ENCODE measurements at places on chromosomes 11 and 22.

DNA sequence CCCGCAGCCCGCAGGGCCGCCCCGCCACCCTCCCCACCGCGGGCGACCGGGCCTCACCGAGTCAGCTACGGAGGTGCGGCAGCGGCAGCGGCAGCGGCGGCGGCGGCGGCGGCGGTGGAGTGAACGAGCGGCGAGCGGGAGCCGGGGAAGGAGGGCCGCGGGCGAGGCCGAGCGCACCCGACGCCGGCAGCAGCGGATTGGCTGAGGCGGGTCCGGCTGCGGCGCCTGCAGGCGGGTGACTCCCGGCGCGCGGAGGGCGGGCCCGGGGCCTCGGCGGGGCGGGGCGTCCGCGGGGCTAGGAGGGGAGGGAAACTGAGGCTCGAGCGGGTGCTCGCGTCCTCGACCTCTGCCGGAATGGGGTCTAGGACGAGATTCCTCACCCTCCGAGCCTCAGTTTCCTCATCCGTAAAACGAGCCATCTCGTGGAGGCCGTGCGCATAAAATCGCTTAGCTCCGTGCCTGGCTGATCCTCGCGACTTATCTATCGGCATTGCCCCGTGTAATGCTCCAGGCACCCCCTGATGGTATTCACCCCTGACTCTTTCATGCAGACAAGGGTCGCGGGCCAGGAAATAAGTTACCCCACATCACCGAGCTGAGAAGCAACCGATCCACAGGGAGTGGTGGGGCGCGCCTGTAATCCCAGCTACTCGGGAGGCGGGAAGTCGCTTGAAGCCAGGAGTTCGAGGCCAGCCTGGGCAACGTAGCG is at the start of gene CPT1A:
TSS of gene CPT1A (minus strand) at position 199 of the 709 bp plus-strand sequence. CDS start 26,442 bp downstream, outside the sequence.
- no peak for DNase-seq

- no peak for DNase-seq
These were observed 670 bp downstream of the MAPK8IP1 start for GRCh38 chr11:45885921-45886721.

DNA sequence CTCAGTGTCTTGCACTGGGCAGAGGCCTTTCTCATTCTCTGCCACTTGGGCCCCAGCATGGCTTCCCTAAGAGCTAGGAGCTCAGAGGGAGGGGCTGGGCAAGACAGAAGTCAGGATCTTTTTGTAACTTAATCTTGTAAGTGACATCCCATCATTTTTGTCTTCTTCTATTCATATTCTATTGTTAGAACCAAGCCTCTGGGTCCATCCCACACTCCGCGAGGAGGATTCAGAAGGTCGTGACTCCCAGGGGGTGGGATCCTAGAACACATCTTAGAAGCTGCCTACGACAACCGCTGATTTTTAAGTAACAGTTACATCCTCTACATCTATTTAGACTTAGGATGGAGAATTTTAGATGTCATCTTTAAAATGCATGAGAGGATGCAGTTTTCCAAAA is 1.5 kb upstream of the IL17RA start:
- DNase-seq: no peak

DNA sequence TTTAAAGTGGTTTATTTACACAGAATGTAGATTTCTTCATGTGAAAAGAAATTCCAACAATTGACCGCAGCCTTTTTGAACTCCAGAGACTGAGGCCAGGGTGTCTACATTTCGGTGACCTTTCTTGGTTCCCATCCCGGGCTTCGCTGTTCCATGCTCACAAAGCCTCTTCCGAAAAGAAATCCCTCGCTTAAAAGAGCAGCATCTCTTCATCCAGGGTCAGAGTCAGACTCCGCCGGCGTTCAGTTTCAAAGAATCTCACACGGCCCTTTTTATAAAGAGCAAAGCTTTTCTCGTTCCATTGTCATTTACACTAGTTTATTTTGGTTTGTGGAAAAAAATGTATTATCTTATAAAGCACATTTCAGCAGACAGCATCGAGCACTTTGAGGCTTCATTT is 530.6 kb upstream of the B3GAT1 start:
- DNase-seq: no peak

- no peak for DNase-seq
These were observed 6.6 kb upstream of the TRIM29 start for GRCh38 chr11:120144501-120144900.

All from neuronal stem cell (in vitro differentiated cells).